ENCODE measurements at places on chromosomes 7 and 10. TPM values are rescaled to one million over a fixed set of nuclear protein-coding genes. Genes with fewer than 3 reads are reported as not detected.

DOCK4 gene
- total RNA-seq: 12.0 TPM

CALY gene
- total RNA-seq: not detected

UCMA gene
- total RNA-seq: not detected

BICC1 gene
- total RNA-seq: 26.7 TPM

CASTOR2 gene
- 145 TPM for total RNA-seq

DOCK1 gene
- 6.0 TPM for total RNA-seq

KCP gene
- total RNA-seq: not detected

NEUROG3 gene
- not detected for total RNA-seq

PHKG1 gene
- total RNA-seq: 55.6 TPM

CYP2C19 gene
- not detected for total RNA-seq

LIPK gene
- not detected for total RNA-seq

UNCX gene
- not detected for total RNA-seq

VAX1 gene
- not detected for total RNA-seq

TES gene
- 5.7 TPM for total RNA-seq

SEMA3A gene
- total RNA-seq: 0.29 TPM

PITX3 gene
- total RNA-seq: 7.6 TPM

KCNIP2 gene
- total RNA-seq: 0.39 TPM

WNT8B gene
- not detected for total RNA-seq

PTPN12 gene
- 26.9 TPM for total RNA-seq

MBLAC1 gene
- total RNA-seq: 3.7 TPM

ADAM12 gene
- total RNA-seq: not detected

MACROH2A2 gene
- total RNA-seq: 4.3 TPM

DYNC1I1 gene
- total RNA-seq: 8.3 TPM

MORN4 gene
- total RNA-seq: 0.51 TPM

FKBP9 gene
- 32.1 TPM for total RNA-seq

SLC16A12 gene
- total RNA-seq: 0.97 TPM

COL1A2 gene
- 14.2 TPM for total RNA-seq

ELFN1 gene
- total RNA-seq: 0.12 TPM

ZNF239 gene
- total RNA-seq: 2.0 TPM

ENO4 gene
- not detected for total RNA-seq

GHRHR gene
- total RNA-seq: not detected

TAS2R41 gene
- total RNA-seq: not detected

NAT16 gene
- total RNA-seq: not detected

PRPS1L1 gene
- not detected for total RNA-seq

NME8 gene
- not detected for total RNA-seq

TMEM139 gene
- total RNA-seq: not detected

LRMDA gene
- 1.6 TPM for total RNA-seq

IFIT1B gene
- total RNA-seq: not detected

EFCAB10 gene
- not detected for total RNA-seq

MNX1 gene
- total RNA-seq: 0.16 TPM

LRRC17 gene
- total RNA-seq: 2.5 TPM

ZDHHC6 gene
- total RNA-seq: 10.3 TPM

ELN gene
- 5.3 TPM for total RNA-seq

DLX6 gene
- not detected for total RNA-seq

IGF2BP3 gene
- 0.51 TPM for total RNA-seq

CABCOCO1 gene
- total RNA-seq: not detected

PNLIP gene
- total RNA-seq: not detected

GPNMB gene
- 15.3 TPM for total RNA-seq

CTAGE8 gene
- not detected for total RNA-seq
